ENCODE measurements at places on chromosomes 2 and 18.
A peak's percentile ranks its signal among the peaks of the same experiment; 100 is the strongest.

DNA sequence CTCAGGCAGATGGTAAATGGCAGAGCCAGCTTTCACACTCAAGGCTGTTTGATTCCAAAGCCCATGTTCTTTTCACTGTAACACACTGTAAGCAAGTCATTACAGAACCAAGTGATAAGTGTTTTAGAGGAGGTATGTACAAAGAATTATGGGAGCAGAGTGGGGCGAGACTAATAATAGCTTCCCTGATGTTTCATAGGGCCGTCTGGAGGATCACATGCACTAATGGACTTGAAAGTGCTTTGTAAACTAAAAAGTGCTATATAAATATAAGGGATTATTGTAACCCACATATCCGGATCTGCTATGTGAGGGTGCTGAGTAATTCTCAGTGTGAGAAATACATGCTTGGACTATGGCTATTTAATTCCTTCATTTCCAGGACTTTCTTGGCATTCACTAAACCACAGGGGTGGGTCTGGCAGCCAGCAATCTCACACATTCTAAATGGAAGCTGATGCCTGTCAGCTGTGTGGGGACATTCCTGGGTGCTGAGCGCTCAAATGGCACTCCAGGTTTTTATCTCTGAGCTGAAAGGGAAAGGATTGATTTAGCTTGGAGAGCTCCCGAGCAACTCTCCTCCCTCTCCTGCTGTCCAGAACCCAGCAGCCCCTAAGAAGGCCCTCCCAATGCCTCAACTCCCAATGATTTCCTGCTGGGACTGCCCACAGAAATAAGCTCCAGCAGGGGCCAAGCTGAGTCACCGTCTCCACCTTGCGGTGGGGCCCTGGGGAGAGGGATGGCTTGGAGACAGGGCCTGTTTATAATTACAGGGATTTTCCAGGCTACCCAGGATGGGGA, 222.8 kb downstream of the SOX11 start:
- DNase-seq: no peak

GRCh38 chr2:84839851-84840250, 41.0 kb downstream of the TRABD2A start:
- DNase-seq: peak; percentile 43

- no peak for DNase-seq
Measured at GRCh38 chr2:29747786-29748470, 173.5 kb downstream of the ALK start.

- DNase-seq: no peak
Measured at GRCh38 chr18:3441290-3441689, 8.7 kb upstream of the TGIF1 start.

GRCh38 chr2:23388756-23389514, 4.0 kb downstream of the KLHL29 start:
- DNase-seq: no peak

DNA sequence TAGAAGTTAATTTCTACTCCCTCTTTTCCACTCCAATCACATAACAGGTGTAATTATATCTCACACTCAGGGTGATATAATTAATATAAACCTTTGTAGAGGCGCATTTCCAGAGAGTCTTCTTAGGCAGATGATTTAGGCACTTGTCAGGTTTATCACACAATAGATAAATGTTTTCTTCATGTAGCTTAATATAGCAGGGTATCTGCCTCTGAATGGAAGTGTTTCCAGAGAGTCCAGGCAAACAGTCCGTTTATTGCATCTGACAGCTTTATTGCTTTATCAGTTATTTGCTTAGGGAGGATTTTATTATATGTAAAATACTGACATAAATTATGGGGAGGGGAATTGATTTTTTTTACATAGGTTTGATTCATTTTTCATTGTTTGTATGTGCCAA, 766.3 kb downstream of the SLC4A3 start:
- no peak for DNase-seq

DNA sequence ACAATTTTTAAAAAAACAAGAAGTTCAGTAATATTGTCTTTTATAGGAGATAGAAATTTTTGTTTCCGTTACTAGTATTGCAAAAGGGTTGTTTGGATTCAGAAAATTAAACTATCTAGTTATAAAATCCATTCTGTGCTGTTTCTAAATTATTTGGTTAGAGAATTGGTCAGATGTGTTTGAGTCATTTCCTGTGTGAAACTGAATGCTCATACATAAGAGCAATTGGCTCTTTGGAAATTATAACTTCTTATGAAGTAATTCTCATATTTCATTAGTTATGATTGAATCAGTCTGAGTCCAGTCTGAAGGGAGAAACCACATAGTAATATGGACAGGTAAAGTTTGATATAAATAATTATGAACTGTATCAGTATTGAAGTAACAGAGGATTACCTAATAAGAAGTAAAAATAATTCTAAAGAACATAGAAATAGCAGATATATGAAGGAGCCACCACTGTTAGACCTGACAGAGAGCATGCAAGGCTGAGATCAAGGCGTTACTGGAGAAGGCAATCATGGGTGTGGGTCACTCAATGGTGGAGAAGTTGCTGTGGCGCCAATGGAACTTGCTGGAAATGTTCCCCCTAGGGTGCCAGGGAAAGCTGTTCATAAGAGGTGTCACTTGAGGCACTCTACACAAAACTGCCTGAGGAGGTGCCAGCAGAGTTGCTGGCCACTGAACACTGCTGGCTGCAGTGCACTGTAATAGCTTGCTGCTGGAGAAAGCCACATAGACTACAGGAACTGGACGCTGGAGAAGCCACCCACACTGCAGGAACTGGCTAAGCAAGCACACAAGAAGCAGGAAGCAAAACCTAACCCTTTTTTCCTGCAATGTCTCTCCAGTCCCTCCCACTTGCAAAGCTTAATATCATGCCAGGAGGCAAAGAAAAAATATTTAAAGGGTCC, 18.0 kb upstream of the FAP start:
- DNase-seq: no peak

GRCh38 chr18:13241083-13241892, 22.7 kb downstream of the LDLRAD4 start:
- DNase-seq: no peak

GRCh38 chr2:216735086-216735485, 39.7 kb upstream of the IGFBP5 start:
- no peak for DNase-seq

DNA sequence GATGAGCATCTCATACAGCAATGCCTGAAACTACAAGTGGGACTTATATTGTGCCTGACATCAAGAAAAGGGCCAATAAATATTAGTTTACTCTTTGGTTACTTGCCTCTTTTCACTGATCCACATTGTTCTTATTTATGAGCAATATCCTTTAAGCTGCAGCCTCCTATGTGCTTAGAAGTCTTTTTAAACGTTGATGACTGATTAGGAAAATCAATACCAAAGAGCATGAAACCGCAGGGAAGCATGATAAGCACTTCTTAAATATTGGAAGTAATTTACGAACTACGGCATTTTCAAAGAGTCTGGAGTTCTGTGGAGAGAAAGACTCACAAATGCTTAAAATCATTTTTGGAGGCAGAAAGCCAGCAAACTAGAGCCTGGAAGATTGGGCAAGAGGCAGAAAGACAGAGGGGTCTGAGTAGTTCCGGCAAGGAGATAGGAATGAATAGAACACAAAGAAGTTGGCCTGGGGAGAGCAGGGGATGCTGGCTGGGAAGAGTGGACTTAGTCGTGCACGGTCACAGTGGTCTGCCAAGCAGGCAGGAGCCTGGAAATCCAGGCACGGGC, 122.6 kb upstream of the NOSTRIN start:
- no peak for DNase-seq

- DNase-seq: no peak
Measured at GRCh38 chr2:151616760-151617339, 117.4 kb downstream of the NEB start.

DNA sequence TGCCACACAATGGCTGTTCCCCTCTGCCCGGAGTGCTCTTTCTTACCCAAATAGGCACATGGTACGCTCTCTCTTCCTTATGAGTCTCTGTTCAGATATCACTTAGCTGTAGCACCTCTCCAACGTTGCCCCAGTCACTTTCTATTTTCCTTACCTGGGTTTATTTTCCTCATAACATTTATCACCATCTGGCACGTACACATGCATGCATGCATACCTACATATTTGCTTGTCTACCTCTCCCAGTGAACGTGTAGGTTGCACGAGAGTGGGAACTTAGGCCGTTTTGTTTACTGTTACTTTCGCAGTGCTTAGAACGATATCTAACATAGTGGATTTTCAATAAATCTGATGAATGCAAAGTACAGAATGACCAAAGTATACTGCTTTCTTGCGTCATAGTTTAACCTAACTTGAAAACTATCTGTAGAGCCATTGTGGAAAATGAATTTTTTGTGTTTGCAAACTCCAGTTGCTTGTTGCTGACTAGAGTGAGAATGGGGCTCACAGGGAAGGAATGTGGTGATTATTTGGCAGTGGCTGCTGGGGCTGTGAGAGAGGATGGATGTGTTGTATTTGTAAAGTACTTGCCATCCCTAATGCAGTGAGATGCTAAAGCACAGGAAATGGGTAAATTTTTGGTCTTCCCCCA, 47.1 kb downstream of the ACSL3 start:
- DNase-seq: no peak

All from activated T-cell treated with anti-CD3 and anti-CD28 coated beads for 4 hours (primary cell).